ENCODE measurements at places on chromosomes 1 and 21.

- DNase-seq = no peak
Observed at GRCh38 chr1:156245451-156246232, 2.2 kb downstream of the PAQR6 start.

DNA sequence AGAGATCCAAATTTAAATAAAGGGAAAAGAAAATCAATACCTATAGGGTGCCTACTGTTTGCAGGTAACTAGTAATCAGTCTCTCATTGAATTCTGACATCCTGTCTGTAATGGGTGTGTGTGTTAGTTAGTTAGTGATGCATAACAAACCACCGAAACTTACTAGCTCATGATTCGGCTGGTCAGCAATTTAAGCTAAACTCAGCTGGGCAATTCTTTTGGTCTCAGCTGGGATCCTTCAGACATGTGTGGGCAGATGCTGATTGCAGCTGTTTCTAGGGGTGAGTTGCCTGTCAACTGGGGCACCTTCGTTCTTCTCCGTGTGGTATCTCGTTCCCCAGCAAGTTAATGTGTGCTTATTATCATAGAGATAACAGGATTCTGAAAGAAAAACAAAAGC lies 40.2 kb upstream of the ZNF124 start:
- DNase-seq = no peak

DNA sequence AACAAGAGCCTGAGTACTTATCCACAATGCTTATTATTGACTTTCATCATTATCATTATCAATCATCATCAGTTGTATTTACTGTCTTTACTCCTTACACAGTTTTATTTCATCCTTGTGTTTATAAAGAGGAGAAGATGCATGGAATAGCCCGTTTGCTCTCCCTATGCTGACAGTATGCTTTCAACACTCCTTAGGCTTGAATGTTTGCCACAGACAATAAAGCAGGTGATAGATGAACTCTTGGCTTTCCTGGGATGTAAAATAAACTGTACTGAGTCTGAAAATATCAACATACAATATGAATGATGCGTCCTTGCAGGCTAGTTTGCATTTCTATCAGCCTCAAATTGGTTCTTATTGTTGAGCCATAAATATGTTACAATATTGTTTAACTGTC lies 891.8 kb upstream of the NCAM2 start:
- no peak for DNase-seq

GRCh38 chr1:162373541-162374260 lies 3.0 kb downstream of the SPATA46 start:
- no peak for DNase-seq

GRCh38 chr1:223759273-223759672 lies 46.9 kb downstream of the CAPN2 start:
- no peak for DNase-seq

- no peak for DNase-seq
Observed at GRCh38 chr1:157595356-157595755, 2.5 kb downstream of the FCRL4 start.

GRCh38 chr1:212671342-212672031 lies 28.2 kb downstream of the BATF3 start:
- no peak for DNase-seq

GRCh38 chr1:41677620-41678019 lies 193.1 kb upstream of the EDN2 start:
- DNase-seq = no peak

- no peak for DNase-seq
Observed at GRCh38 chr1:1598720-1599029, 1.3 kb downstream of the FNDC10 start.

DNA sequence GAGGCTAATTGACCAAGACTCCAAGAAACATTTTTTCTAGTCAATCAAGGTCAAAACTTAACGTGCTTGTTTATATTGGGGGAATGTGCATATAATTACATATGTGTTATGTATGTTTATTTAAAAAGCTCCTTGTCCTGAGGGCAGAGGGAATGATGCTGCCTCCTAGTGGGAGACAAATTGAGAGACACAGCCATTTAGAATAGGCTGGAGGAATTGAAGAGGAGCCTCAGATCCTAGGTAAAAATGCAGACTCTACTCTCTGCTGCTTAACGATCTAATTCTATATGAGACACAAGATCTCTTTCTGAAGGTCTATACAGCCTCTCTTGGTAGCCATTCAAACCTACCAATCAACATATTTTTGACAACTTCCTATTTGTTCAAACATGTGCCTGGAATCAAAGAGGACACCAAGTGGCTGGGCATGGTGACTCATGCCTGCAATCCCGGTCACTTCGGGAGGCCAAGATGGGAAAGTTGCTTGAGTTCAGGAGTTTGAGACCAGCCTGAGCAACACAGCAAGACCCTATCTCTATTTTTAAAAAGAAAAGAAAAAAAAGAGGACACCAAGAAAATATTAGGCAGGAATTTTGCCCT lies 136.6 kb upstream of the ZNF648 start:
- no peak for DNase-seq

DNA sequence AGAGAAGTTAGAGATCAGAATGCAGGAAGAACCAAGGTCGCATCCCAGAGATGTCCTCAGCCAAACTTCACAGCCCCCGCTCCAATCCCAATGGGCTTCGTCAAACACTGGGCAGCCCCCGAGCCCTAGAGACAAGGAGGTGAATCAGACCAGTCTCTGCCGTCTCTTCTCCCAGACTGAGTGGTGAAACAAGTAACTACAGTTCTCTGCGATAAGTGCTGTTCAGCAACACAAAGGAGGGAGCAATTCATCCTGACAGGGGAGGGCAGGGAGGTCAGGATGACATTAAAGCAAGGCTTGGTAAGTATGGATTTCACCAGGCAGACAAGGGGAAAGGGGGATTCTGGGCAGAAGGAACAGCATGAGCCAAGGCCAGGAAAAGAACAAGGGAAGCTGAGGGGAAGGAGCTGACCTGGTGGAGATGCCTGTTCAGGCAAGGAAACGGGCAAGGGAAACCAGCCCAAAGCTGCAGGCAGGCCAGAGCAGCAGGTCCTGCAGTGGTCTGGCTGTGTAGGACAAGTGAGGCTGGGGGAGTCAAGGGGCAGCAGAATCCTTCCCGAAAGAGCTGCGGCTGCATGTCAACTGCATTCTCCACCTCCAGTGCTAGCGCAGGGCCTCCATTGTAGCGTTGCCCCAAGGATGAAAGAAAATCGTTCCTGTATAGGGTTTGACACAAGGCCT lies 13.6 kb upstream of the ERI3 start:
- DNase-seq = no peak

- DNase-seq = no peak
Observed at GRCh38 chr1:172343240-172344160, 77.0 kb upstream of the C1orf105 start.

- no peak for DNase-seq
Observed at GRCh38 chr1:8397511-8397910, 79.6 kb downstream of the SLC45A1 start.

DNA sequence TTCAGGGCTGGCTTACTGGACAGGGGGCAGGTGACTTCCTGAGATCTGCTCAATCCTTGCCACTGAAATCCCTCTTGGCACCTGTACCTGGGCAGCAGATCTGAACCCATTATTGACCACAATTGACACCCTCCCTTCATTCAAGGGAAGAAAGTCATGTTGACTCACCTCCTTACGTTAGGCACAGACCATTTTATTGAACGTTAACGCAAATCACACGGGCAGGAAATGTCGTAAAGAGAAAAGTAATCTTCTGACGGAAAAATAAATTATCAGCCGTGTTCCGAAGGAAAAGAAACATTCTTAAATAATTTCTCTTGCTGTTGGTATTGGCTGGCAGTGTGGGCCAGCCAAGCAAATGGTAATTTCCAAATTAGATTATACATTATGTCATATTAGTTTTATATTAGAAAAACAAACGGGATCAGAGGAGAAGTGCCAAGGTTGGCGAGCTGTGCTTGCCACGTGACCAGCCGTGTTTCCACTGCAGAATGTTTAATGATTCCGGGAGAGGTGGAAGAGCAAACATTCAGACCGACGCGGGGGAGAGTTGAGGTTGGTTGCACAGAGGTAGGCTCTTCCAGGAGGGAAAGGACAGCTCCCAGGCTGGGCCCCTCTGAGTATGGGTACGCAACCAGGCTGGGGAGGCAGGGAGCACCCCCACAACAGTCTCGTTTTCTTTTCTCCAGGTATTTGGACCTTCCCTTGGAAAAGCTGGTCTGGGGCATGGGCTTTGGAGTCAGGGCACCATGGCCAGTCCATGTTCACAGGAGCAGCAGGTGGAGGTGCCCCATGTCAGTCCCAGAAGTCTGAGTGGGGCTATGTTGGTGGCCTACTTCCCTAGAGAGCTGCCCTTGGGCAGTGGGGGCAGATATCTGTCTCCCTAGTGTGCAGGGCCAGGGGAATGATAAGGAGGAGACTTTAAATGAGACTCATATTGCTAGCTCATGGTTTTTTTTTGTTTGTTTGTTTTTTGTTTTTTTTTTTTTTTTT lies 121.1 kb downstream of the FOXD2 start:
- DNase-seq = no peak

DNA sequence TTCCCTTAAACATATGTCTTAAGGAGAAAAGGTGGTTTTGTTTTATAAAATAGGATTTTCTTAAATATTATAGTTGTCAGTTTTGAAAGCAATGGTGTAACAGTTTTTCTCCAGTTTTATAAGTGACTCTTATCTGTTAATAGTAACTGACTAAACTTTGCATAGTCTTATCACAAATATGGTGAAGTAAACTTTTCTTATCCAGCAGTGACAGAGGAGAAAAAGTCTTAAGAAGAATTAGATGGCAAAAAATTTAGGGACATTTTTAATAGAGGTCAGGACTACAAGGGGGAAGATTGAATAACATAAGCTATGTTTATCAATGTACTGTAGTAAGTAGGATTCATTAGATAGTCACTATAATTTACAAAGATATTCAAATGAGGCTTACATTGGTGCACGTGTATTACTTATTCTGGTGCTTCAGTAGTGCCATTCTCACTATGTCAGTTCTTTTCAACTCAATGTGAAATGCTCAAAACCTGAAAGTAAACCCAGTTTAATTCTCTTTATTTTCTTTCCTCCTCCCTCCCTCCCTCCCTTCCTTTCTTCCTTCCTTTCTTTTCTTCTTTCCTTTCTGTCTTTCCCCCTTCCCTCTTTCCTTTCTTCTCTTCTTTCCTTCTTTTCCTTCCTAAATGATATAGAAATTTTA lies 26.1 kb downstream of the F3 start:
- DNase-seq = no peak

Measured in substantia nigra (tissue), 51 donors.